ENCODE measurements at places on chromosomes 3 and 15.

- no peak for DNase-seq
These were observed 11.7 kb downstream of the DLG1 start for GRCh38 chr3:197286678-197287077.

- DNase-seq: no peak
These were observed 18.0 kb downstream of the PDIA5 start for GRCh38 chr3:123084738-123085237.

DNA sequence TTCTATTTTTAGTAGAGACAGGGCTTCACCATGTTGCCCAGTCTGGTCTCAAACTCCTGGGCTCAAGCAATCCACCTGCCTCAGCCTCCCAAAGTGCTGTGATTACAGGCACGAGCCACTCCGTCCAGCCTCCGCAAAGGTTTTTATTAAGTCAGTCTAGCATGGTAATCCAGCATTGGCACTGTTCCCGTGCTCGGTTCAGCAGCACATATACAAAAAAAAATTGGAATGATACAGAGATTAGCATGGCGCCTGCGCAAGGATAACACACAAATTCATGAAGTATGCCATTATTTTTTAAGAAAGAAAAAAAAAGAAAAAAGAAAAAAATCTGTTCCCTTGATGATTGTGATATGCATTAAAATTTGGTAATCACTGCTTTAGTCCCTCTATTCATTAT is 8.5 kb downstream of the CKMT1A start:
- no peak for DNase-seq

DNA sequence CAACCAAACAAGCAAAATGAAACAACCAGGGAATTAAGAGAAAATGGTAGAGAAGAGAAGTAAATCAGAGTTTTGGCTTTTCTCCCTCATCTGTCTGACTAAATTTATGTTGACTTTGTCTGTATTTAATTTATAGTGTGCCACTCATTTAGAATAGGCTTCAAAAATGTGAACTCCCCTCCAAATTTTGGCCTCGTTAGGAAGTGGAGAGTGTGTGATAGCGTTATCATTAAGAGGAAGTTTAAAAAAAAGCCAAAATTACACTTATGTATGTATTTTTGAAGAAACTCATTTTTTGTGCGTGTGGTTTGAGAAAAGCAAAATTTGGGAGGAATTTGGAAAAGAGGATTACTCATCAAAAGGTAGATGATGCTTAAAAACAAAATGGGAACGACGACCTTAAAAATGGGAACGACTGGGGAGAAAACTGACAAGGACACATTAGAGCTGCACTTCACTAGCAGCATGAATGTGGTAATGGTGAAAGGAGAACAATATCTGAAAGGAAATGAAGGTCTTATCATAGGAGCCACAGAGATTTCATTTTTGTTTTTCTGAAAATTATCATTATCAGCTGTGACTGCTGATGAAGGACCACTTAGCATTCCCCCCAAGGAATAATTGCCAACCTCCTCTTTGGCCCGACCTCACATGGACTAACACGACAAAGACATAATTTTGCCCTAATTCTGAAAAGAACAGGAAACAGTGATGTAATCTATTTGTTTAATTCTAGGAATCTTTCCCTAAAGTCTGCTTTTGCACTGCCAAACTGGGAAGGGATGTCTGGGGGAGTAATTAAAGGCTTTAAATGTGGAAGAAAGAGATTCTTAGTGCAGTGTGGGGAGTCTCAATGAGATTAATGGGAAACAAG is 163.2 kb upstream of the P2RY1 start:
- DNase-seq: no peak

DNA sequence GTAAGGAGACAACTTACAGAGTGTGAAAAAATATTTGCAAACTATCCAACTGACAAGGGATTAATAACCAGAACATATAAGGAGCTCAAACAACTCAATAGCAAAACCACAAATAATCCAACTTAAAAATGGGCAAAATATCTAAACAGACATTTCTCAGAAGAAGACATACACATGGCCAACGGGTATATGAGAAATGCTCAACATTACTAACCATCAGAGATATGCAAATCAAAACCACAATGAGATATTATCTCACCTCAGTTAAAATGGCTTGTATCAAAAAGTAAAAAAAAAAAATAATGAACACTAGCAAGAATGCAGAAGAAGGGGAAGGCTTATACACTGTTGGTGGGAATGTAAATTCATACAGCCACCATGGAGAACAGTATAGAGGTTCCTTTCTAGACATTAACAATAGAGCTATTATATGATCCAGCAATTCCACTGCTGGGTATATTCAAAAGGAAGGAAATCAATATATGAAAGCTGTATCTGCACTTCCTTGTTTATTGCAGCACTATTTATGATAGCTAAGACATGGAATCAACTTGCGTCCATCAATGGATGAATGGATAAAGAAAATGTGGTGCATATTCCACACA is 998.6 kb downstream of the NAALADL2 start:
- DNase-seq: no peak

All from NCI-H1436 (cell line).